ENCODE measurements at places on chromosomes 4 and X.

- DNase-seq: no peak
These were observed 160.0 kb downstream of the FHIP1A start for GRCh38 chr4:151568966-151569365.

GRCh38 chr4:101285985-101286384, 61.3 kb downstream of the PPP3CA start:
- no peak for DNase-seq

- DNase-seq: no peak
These were observed 35.4 kb upstream of the PPA2 start for GRCh38 chr4:105509291-105509690.

GRCh38 chr4:34250562-34250961, 1993.8 kb downstream of the ARAP2 start:
- DNase-seq: peak; percentile 93

GRCh38 chrX:14051416-14051815, 21.7 kb upstream of the GEMIN8 start:
- peak; percentile 14 for DNase-seq

DNA sequence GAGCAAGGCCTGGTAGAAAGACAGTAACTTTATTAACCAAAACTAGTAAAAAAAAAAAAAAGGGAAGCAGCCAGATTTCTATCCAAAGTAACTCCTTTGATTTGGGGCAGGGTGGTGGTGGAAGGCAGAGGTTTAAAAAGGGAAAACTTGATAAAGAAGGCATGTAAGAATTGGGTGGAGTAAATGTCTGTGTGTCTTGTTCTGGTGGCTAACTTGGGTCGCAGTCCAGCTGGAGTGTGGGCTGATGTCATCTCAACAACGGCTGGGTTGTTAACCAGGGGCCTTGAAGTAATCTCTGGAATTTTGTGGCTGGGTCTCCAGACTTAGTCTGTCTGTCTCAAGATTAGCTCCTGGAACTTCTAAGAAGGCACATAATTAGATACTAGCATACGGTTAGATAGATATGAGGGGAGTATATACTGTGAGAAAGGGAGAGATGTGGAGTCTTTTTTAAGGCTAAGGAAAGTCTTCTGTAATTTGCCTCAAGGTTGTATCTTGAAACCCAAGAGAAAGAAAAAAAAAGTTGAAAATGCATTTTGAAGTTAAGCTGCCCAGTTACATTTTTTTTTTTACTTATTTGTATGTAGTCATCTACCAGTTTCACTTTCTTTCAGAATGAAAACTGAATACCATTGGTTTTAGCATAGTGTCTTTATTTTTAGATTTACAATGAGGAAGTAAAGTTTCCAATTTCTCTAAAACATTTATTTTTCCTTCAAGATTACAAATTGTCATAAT, 48.3 kb downstream of the MTHFD2L start:
- DNase-seq: no peak

DNA sequence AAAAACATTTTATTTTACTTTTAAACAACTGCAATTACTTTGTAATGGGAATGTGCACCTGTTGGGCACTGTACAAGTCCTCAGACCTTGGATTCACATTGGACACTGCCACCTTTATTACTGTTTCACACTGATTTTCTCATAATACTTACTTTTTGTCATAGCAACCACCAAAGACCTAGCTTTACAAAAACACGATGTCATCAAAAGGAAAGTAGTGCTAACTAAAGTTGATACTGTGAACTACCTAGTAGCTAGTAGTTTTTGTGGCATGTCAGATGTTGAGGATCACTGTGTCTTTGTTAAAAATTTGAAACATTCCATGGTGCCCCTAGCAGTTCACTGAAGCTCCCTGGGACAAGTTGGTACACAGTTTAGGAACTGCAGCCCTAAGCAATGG, 62.9 kb upstream of the HOPX start:
- DNase-seq: no peak

DNA sequence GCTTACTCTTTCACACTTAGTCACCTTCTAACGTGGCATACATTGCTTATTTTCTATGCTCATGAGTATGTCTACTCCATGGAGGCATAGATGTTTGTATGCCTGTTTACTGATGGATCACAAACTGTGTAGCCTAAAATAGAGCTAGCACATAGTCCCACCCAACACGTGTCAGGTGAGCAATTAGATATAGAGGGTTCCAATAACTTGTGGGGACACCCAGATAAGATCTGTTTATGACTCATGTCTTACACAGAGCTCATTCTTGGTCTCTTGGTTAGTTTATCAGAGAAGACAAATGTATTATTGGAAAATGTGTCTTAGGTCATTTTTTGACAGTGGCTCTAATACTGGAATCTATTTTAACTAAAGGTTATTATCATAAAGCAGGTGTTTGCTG, 6.8 kb downstream of the ZFP42 start:
- no peak for DNase-seq

GRCh38 chrX:74450803-74451449, 29.6 kb downstream of the SLC16A2 start:
- peak; percentile 93 for DNase-seq

DNA sequence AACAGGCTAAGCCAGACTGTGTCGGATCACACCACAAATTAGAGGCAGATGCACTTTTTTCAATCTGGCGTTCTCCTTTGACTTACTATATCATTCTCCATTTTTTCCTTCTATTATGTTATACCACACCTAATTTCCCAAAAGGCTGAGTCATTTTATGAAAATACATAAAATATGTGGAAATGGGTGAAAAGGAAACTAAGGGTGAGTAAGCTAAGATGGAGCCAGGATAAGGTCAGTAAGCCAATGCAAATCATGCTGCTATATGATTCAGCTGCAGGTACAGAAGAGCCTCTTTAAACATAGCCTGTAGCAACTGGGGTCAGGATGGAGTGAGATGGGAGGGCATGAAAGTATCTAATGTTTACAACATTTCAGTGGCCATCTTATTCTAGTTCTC, 94.0 kb upstream of the TEX13A start:
- peak; percentile 82 for DNase-seq

GRCh38 chr4:52037689-52038102, 403 bp downstream of the SGCB start:
- DNase-seq: peak; percentile 46

GRCh38 chrX:65588795-65589194, 54.2 kb upstream of the LAS1L start:
- no peak for DNase-seq

DNA sequence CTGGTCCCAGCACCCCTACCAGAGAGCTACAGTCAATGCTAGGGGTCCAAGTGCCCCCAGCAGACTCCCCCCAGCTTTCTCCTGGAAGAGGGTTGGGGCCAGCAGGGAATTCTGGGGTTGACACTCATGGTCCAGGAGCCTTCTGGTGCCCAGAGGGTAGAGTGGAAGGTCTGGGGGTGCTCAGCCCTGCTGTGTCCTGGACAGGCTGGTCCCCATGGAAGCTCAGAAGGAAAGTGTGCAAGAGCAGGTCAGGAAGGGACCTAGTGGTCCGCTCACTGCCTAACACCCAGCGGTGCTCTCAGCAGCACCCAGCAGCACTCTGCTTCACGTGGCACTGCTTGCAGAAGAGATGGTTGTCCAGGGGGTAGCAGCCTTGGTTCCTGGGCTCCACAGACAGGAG, 6.9 kb downstream of the TEX13C start:
- no peak for DNase-seq

GRCh38 chrX:46589977-46590723, 16.6 kb downstream of the CHST7 start:
- peak; percentile 77 for DNase-seq

DNA sequence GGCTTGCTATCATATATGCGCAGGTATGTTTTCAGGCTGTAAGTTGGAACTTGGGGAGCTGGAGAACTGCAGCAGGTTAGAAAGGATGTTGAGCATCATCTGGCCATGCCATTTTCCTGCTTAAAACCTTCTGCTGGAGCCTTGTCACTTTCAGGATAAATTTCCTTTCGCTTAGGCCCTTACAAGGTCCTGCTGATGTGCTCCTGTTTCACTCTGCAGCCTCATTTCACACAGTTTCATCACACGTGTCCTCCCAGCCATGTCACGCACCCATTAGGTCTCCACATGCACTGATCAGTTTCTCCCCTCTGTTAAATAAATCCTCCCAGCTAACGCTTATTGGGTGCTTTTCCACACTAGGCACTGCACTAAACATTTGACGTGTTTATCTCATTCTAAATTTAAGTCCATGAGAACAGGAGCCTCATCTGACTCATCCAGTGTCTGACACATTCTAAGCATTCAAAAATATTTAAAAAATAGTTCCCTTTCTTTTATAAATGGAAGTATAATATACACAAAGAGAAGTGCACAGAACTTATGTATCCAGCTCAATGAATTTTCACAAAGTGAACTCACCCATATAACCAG, 14.5 kb downstream of the SOD3 start:
- peak; percentile 30 for DNase-seq

GRCh38 chrX:29113221-29113620, 526.0 kb downstream of the IL1RAPL1 start:
- DNase-seq: no peak

DNA sequence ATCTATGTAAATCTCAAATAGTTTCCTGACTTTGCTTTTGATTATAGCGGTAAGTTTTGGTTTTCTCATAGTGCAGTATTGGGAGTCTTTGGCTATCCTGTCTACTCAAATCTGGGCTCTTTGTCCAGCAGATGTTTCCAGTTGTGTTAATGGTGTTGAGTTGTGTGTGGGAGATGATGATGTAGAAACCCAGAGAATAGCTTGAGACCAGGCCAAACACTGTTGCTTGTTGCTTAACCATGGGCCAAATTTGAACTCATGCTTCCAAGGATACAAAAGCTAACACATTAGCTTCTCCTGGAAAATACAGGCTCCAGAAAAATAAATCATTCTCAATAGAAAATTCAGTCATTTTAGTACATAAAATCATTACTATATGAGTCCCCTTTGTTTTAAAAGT, 82.6 kb upstream of the GYPA start:
- no peak for DNase-seq

DNA sequence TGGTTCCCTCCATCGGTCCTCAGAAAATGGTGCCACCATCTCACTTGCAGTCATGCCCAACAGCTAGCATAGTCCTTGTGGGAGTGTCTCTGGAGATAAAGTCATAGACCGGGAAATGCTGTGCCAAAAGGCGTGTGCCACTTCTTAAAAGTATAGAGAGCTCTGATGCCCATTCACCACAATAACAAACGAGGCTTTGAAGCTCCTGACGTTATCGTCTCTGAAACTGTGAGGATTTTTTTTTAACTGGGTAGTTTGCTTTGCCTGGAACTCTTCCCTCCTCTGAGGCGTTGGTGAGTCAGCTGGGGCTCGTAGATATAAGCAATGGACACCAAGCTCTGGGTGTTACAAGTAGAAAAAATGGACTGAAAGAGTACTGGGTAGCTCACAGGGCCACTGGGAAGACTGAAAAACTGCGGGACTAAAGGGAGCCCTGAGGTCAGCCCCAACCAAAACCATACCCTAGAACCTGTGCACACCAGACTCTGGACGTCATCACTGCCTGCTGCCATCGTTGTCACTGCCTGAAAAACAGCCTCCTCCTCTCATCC, 89.4 kb upstream of the TRIM2 start:
- peak; percentile 83 for DNase-seq

DNA sequence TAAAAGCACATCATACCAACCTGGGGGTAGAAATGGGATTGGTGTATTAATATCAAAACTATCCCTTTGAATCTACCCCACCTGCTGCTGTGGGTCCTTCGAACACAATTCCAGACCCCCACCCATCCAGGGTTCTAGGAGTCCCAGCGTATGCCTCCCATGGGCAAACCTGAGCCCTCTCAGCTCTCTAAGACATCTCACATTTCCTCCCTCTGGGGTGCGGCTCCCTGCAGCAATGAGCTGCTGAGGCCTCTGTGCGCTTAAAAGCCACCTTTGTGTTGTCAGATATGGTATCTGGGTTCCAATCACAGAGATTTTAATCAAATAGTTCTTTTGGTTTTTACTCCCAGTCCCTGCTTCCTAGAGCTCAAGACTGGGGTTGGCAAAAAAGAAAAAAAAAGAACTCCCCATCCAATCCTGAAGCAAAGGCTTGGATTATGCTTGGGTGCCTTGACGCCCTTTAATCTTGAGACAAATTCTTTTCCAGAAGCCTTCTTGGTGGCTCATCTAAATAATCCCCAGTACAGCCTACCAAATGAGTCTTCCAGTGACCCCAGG, 37.5 kb upstream of the NOCT start:
- no peak for DNase-seq

DNA sequence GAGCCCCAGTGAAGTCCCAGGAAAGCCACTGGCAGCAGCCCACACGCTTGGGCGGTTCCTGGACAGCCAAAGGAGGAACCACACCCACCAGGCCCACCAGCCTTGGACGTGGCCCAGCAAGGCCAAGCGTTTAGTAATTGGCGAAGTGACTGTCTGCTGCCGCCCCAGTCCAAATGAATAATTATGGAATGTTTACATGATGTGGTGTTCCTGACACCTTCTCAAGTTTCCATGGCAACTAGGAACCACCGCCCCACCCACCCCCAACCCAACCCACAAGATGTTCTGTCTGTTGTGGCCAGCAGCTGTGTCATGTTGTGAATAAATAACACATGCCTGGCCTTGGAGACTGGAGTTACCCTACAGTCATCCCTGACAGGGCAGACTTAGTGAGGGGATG, 22.3 kb downstream of the APLN start:
- DNase-seq: peak; percentile 47

- no peak for DNase-seq
These were observed 189.8 kb upstream of the ANK2 start for GRCh38 chr4:112859456-112860184.

DNA sequence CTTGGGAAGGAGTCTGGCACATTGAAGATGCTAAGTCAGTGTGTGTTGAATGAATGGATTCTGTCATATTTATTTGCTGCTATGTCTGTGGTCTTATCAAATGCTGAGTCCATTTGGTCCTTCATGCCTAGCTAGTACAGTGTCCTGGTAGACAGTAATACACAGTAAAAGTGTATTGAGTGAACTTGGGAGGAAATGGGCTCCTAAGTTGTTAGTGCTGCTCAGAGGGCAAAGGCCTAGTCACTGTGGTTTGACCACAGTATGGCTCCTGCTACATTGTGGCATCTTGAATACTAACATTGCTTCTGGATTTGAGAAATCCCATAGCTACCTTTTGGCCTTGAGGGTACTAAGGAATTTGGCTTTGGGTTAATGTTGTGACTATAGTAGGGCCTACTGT, 33.9 kb downstream of the MTM1 start:
- DNase-seq: no peak

DNA sequence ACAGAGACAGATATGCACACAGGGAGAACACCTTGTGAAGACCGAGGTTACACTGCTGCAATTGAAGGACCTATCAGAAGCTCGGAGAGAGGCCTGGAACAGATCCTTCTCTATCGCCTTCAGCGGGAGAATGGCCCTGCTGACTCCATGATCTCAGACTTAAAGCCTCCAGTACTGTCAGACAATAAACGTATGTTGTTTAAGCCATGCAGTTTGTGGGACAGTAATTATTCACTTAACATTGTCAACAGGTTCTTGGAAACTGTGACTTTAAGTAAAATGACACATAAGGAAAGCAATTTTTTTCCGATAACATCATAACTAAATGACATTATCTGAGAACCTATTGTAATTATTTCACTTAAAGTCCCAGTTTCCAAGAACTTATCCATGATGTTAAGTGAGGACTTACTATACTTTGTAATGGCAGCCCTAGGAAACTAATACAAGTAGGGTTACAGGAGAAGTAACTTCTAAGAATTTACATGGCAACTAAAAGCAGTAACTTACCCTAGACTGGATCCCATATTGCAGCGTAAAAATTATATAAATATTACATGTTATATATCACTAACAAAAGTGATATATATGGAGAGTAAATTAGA, 180.8 kb upstream of the MAB21L2 start:
- DNase-seq: no peak

- DNase-seq: peak; percentile 95
These were observed 98.8 kb downstream of the ANXA3 start for GRCh38 chr4:78650106-78651024.

GRCh38 chr4:2515830-2516550, 20.5 kb upstream of the FAM193A start:
- no peak for DNase-seq

- no peak for DNase-seq
These were observed 192.0 kb downstream of the CXXC4 start for GRCh38 chr4:104302731-104303130.
